ENCODE measurements at places on chromosomes 13 and 19. TPM values are rescaled to one million over a fixed set of nuclear protein-coding genes. Genes with fewer than 3 reads are reported as not detected.

DNA sequence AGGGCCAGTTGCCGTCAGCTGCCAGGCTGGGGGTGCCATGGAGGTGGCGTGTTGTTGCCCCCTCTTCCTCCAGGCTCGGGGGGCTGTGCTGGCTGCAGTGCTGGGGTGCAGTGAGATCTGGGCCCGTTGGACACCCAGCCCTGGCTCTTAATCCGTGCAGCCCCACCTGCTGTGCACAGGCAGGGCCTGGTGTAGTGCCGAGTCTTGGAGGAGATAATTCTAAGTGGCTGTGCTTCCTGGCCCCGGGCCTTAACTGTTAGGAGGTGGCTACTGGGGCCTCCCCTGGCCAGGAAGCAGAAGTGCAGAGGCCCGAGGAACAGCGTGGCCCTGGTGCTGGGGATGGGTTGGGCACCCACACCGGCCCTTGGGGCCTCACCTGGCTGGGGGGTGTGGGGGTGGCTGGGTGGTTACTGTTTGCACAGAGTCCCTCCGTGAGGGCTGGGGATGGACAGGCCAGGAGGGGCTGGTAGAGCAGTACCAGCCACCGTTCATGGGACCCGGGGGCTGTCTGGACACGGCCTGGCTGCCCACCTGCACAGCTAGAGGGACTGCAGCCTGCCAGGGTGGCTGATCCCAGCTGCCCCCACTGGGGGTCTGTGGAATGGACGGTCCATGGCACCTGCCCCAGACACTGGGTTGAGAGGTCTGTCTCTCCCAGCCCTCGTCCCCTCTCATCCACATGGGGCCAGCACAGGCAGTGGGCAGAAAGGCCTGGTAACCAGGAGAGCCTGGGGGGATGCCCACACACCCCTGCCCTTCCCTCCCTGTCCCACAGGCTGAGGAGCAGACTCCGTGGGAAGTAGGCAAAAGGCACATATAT is 3.3 kb downstream of the GPX4 start:
- H3K4me1 ChIP-seq, result peaks cover 36% of the 10 kb centered on the region
- no peak overlapping the region for H3K4me3 ChIP-seq
- peaks cover 64% of the 10 kb centered on the region for H3K36me3 ChIP-seq
- peak overlapping the region; percentile 96 for H3K27ac ChIP-seq
- no peaks in the 10 kb centered on the region for H3K27me3 ChIP-seq

COL4A1 gene
- 328 TPM for total RNA-seq

PSG7 gene
- total RNA-seq, result not detected

SIGLECL1 gene
- total RNA-seq, result not detected
